ENCODE measurements at places on chromosomes 1 and 21.

- DNase-seq = no peak
Measured at GRCh38 chr1:44284184-44284583, 70.9 kb downstream of the ERI3 start.

DNA sequence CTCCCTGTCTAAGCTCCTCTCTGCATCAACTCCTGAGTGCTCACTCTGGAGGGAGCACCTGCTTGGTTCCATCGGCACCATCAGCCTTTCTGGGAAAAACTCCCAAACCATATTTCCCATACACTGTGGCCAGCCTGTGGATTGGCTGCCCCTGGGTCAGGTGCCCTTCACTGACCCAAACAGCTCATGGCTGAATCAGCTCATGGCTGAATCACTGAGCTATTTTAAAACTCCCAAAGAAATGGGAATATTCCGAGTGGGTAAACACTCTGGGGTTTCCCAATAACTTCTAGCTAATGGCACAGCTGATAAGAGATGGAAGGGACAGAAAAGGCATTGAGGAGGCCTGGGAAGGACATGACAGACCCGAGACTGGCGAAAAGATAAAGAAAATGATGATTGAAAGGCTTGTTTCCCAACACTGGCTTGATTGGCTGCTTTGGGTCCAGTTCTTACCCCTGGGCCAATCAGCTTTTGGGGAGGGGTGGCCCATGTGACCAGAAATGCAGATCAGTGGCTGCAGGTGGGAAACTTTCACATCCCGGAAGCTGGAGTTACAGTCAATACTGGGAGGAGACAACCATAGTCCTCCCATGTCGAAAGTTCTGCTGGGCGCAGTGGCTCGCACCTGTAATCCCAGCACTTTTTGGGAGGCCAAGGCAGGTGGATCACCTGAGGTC is 37.3 kb upstream of the KAZN start:
- DNase-seq = no peak

GRCh38 chr1:66951513-66951912 is 26.7 kb downstream of the MIER1 start:
- no peak for DNase-seq

DNA sequence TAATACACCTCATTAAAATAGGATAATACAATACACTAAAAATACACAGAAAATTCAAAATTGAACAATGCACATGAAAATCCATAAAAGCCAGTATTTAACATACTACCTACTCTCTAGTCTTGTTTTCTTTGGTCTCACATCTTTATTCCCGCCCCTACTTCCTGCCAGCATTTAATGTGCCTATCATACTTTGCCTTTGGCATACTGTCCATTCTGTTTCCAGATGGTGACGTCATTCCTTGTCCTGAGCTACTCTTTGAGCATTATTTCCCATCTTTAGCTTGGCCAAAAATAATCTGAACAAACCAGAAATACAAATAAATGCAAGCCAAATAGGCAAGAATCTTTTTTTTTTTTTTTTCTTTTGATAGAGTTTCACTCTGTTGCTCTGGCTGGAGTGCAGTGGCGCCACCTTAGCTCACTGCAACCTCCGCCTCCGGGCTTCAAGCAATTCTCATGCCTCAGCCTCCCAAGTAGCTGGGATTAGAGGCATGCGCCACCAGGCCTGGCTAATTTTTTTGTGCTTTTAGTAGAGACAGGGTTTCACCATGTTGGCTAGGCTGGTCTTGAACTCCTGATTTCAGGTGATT is 4.4 kb downstream of the HFM1 start:
- no peak for DNase-seq

DNA sequence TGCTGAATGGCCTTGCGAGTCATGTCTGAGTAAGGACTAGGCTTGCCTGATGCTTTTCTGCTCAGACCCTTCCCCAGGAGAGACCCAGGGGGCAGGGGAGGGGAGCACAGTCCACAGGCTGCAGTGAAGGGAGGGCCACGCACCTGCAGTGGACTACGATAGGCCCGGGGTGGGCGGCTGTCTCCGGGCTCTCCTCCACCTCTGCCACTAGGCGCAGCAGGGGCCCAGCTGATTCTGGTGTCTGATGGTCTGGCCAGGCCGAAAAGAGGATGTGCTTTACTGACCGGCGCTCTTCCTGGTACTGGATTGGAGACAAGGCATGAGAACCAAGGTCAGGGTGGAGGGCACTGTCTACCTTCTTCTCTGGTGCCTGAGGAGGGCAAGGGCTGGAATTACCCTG is 7.9 kb upstream of the ARL8A start:
- no peak for DNase-seq

GRCh38 chr21:45482899-45483821 is 59.1 kb downstream of the SLC19A1 start:
- no peak for DNase-seq

GRCh38 chr1:163436140-163436812 is 114.5 kb downstream of the NUF2 start:
- no peak for DNase-seq

- no peak for DNase-seq
Measured at GRCh38 chr1:78091215-78091813, 45.5 kb downstream of the GIPC2 start.

DNA sequence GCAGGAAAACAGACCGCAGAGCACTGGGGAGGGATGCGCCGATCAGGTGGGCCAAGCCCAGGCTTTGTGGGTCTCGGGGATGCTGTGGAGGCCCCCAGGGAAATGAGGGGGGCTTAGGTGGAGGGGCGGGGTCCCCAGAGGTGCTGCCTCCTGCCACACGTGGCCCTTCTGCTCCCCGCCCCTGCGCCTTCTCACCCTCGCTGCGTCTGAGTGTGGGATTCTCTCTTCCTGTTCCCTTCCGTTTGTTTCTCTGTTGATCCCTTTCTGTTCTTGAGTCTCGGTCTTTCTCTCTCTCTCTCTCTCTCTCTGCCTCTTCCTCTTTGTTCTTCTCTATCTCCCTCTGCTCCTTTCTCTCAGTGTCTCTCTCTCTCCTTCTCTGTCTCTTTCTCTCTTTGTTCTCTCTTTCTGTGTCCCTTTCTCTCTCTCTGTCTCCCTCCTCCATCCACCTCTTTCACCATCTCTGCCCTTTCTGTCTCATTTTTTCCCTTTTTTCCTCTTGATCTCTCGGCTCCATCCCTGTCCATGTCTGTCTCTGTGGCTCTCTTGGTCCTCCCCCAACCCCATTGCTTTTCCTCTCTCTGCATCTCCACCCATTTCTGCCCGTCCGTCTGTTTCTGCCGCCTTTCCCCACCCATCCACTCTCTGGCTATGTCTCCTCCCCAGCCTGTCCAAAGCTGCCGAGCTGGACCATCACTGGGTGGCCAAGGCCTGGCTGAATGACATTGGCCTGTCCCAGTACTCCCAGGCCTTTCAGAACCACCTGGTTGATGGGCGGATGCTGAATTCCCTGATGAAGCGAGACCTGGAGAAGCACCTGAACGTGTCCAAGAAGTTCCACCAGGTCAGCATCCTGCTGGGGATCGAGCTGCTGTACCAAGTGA is 52.4 kb upstream of the TMEM51 start:
- DNase-seq = no peak

All from activated naive CD4-positive, alpha-beta T cell (primary cell).